ENCODE measurements at places on chromosomes 12 and 14.

DNA sequence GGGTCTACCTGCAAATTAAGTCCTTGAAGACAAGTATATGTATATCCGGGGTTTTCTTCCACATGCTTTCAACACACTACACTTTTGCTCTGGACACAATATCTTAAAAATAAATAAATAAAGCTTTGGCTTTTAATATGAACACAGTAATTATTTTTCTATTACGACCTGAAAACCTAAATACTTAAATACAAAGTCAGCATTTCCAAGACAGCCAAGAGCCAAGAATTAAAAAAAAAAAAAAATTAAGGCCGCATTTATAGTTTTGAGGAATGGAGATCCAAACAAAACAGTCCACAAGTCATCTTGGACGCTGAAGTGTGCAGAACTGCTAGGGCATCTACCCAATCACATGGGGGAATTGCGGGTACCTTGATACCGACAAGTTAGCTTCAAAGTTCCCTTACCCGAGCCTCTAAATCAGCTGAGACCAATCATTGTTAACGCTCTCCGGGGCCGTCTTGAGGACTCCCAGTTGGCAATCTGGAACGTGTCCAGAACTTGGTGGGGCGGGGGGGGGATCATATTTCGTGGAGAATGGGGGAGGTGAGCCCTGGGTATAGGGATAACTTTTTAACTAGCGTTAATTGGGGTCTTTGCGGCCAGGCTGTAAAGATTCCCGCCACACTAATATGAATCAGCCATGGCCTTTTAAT is 731 bp upstream of the PCNX4 start:
- no peak for DNase-seq

DNA sequence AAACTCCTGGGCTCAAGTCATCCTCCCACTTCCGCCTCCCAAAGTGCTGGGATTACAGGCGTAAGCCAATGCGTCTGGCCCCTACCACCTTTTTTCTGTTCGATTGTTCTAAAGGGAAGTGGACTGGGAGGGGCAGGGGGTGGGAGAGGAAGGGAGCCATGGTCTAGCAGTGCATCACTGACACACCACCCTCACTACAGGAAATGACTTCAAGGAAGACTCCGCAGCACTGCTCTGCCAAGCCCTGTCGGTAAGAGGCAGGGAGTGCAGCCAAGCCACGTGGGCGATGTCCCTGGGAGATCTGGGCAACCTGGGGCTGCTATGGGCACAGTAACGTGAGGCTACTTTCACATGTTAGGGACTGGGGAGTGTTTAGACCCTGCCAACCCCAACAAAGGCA is 18.0 kb downstream of the LRRC74A start:
- peak; percentile 57 for DNase-seq

- DNase-seq = no peak
Measured at GRCh38 chr12:16076557-16076956, 165.4 kb downstream of the DERA start.

GRCh38 chr12:101076921-101077320 is 133.1 kb downstream of the SLC5A8 start:
- no peak for DNase-seq

DNA sequence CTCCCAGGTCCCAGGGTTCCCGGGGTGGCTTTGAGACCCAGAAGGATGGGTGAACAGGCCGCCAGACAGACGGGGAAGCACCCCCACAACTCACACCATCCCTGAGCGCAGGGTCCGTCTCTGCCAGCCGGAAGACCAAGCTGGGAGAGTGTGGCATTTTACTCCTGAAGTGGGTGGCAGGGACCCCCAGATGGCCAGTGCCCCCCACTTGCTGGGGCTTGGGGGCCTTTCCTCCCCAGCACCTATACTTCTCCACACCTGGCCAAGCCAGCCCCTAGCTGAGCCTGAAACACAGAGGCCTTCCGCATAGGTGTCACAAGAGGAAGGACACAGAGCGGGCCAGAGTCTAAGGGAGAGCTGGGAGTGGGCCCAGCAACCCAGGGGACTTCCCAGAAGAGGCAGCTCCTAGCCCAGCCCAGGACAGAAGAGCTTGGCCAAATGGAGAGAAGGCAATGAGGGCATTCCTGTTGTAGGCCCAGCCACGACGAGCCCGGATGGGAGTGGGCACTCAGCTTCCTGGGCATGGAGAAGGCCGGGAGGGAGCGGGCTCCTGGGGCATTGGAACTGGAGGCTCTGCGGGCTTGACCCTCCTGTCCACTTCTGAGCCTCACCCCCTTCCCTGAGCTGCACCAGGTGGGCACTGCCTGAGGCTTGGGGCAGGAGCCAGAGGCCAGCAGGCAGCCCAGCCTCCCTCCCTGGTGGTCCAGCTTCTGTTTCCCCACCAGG is 3.3 kb downstream of the AHNAK2 start:
- DNase-seq = no peak

DNA sequence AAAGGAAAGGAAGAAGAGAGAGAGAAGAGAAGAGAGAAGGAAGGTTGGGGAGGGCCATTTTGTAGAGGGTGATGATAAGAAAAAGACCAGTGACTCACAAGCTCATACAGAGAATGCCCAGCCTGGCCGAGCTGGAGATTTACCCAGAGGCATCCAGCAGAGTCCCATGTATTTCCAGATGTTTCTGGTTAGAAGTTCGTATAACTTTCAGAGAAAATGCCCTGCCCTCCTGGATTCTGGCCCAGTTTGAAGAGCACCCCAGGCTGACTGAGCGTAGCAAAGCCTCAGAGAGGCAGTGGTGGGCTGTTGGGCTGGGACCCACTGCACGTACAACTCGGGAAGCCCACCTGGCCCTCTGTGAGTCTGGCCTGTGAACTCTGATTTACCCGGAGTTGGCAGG is 221.8 kb downstream of the SLC41A2 start:
- no peak for DNase-seq

GRCh38 chr12:67837876-67838275 is 151.4 kb upstream of the IFNG-AS1 start:
- no peak for DNase-seq

DNA sequence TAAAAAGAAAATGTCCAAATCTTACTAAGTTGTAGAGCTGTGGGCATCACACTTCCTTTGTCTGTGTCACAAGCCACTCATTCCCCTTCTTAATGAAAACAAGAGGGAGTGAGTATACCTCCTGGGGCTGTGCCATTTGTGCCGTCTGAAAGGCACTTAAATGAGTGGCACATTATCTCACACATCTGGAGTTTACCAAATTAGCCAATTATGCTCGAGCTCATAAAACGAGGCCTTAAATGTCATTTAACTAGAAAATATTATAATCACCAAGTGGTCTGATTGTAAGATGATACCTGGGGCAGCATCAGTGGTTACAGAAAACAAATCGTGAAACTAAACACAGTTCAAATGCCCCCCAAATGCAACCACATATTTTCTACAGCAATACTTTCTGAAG is 146.1 kb downstream of the PAX9 start:
- DNase-seq = no peak

- DNase-seq = no peak
Measured at GRCh38 chr14:36662258-36662542, 540 bp downstream of the PAX9 start.

DNA sequence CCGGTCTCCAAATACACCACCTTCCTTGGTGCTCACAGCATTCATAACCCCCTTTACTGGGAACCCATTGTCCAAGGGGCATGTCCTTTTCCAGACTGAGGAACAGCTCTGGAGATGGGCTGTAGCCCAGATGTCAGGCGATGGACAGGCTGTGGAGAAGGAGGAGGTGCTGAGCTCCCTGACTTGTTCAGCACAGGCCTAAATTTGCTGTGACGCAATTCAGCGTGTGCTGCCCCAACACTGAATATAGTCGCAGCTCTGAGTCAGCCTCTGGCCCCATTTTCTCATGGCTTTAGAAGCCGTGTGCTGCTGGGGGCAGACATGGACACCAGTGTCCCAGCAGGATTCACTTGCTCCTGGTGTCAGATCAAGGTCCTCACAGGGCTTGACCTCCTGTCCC is 269.1 kb downstream of the EMP1 start:
- DNase-seq = no peak

GRCh38 chr14:46137786-46138185 is 513.8 kb downstream of the RPL10L start:
- no peak for DNase-seq

- DNase-seq = no peak
Measured at GRCh38 chr12:132493482-132494178, 3.7 kb downstream of the FBRSL1 start.

GRCh38 chr12:14396071-14396470 is 30.6 kb downstream of the ATF7IP start:
- DNase-seq = no peak

- no peak for DNase-seq
Measured at GRCh38 chr12:85720308-85721033, 115.7 kb downstream of the RASSF9 start.

DNA sequence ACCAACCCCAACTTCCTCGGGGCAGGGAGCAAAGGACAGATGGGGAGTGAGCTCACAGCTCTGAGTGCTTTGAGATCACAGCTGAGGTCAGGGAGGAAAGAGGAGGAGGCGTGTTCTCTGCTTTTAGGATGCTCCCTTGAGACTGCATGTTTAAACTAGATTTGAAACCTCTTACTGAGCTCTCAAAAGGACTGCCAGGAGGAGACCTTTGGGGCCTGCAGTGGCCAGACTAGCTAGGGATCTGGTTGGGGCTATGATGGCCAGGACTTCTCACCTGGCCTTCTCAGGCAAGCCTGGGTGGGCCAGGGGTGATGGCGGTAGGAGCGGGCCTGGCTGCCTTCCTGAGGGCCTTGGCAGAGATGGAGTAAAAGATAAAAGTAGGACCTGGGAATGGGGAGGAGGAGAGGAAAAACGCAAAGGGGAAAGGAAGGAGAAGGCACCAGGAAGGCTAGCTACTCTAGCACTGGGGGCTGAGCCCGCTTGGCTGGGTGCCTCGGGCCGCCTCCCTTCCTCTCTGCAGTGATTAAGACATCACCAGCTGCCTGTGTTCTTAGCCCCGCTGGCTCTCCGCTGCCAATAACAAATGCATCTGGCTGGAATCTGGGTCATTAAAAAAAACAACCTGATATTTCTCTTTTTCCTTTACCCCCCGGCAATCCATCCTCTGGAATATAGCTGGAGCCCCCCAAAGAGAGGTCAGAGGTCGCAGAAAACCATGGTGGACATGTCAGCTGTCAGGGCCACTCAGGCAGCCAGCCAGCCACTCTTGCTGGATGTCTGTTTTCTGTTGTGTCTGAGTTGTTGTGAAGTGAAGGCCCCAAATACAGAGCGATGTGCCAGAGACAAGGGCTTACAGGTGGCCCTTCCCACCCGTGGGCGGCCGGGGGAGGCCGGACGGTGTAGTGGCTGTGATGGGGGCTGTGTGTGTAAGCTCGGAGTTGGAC is 141.3 kb downstream of the TSPAN9 start:
- DNase-seq = no peak

DNA sequence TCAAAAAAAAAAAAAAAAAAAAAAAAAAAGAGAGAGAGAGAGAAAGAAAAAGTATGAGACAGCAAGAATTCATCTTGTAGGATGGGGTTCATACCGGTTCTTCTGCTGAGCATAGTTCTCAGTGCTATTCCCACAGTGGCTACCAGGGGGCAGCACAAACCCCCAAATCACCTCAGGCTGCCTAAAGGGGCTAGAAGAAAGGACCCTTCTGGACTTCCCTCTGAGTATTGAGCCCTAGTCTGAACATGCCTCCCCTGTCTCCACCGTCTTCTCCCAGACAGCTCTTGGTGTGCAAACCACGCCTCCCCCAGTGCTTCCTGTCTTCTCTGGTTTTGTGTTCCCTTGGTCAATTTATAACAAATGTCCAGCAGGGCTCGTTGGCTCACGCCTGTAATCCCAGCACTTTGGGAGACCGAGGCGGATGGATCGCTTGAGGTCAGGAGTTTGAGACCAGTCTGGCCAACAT is 31.3 kb upstream of the SMUG1 start:
- no peak for DNase-seq

GRCh38 chr12:64116969-64117368 is 105.1 kb downstream of the KICS2 start:
- DNase-seq = no peak

- DNase-seq = no peak
Measured at GRCh38 chr12:11734580-11735180, 85.2 kb downstream of the ETV6 start.

GRCh38 chr12:19150273-19150900 is 20.9 kb downstream of the PLEKHA5 start:
- no peak for DNase-seq

DNA sequence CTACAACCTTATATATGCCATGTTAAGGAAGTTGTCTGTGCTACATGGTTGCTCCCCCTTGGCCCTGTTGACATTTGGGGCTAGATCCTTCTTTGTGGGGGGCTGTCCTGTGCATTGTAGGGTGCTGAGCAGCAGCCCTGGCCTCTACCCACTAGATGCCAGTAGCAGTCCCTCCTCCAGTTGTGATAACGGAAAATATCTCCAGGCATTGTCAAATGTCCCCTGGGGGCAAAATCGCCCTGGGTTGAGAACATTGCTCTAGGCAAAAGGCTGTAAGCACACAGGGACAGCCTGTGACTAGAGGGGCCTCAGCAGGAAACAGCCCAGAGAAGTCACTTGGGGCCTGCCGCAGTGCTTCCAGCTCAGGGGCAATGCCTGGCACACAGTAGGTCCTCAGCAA is 1100.3 kb downstream of the BCL11B start:
- no peak for DNase-seq

DNA sequence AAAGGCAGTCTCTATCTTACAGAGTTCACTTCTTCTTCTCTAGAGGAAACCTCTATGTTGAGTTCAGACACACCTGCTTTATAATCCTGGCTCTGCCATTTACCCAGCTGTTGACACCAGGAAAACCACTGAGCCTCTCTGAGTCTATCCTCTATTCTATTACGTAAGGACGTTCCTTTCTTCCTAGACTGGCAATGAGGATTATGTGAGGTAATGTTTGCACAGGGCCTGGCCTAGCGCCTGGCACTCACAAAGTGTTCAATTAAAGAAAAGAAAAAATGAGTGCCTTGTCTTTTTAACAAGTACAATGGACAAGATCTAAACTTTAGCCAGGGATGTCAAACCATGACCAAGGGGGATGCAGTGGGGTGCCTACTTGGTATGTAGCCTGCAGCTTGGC is 641.9 kb upstream of the TBX3 start:
- DNase-seq = no peak

- no peak for DNase-seq
Measured at GRCh38 chr12:132608231-132609171, 1.9 kb downstream of the LRCOL1 start.

- DNase-seq = no peak
Measured at GRCh38 chr12:48774516-48774915, 14.4 kb downstream of the ADCY6 start.

- no peak for DNase-seq
Measured at GRCh38 chr12:107447336-107447735, 238.3 kb upstream of the PWP1 start.

DNA sequence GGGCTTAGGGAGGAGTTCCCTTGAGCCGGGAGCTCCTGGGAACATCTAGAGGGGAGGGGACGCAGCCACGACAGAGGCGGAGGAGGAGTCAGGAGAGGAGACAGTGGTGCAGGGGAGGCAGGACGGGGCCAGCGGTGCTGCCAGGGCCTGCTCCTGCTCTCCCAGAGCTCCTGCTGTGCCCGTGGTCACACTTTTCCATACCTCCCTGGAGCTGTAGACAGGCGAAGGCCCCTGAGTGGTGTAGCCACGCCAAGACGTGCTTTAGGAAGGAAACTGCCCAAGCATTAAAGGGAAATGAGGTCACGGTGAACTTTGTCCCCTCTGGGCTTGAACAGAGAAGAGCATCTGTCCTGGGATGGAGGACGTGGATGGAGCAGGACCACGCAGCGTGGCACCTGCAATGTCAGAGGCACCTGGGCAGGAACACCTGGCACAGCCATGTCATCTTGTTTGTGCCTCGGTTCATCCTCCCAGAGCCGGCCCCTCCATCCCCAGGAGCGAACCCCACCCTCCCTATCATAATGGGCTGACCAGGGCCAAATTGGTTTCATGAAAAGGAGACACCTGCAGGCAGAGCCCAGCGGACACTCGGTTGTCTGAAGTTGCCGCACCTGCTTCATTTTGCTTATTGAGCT is 239.5 kb upstream of the SFSWAP start:
- no peak for DNase-seq

- DNase-seq = no peak
Measured at GRCh38 chr12:106980944-106981343, 6.0 kb downstream of the MTERF2 start.

Data from stimulated activated CD8-positive, alpha-beta memory T cell treated with anti-CD3 and anti-CD28 coated beads, Interleukin-15, amount 100 ng/mL, for 48 hours (primary cell).